RKO (cell line): ENCODE measurements at places on chromosomes 4 and X.

- no peak for DNase-seq
Observed at GRCh38 chr4:158197194-158197776, 13.0 kb upstream of the TMEM144 start.

DNA sequence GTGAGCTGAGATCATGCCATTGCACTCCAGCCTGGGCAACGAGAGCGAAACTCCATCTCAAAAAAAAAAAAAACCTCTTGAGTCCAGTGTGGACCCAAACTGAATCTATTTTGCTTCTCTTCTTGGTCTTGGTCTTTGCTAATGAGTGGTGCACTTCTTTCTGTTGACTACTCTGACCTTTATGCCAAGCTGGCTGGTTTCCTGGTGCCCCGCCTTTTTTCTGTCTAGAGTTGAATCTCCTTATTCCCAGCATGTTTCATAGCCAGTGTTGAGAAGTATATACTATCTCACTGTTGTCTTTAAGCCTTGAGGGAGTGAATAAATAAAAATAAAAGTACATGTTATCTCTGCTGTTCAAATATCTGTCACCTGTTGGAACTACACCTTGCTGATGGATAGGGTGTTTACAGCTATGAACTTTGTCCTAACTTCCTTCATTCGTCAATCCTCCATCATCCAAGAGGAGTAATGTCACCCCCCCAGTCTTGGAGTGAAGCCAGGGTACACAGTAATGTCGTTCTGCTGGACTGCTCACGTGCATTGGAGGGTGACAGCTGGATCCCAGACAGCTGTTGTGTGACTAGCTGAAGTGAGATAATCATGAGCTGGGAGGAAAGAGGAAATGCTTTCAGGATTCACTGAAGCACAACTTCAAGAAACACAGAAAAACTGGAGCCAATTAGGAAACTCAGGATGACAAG, 99.3 kb upstream of the PRKG2 start:
- DNase-seq: peak; percentile 65

DNA sequence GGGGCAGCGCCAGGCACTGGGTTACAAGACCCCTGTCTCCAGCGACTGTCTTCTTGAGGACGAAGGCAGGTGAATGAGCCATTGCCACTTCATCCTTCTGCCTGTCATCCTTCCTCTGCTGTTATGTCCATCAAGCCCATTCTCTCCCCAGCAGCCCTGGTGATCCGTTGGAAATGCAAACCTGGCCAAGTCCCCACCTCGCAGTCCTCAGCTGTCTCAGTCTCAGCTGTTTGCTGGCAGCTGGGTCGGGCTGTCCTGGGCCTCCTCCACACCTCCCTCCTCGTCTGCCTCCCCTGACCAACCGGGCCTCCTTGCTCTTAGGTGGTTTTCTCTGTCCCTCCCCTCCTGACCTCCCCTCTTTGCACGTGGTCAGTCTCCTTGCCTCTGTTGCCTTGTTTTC, 38.0 kb downstream of the PTTG2 start:
- no peak for DNase-seq

DNA sequence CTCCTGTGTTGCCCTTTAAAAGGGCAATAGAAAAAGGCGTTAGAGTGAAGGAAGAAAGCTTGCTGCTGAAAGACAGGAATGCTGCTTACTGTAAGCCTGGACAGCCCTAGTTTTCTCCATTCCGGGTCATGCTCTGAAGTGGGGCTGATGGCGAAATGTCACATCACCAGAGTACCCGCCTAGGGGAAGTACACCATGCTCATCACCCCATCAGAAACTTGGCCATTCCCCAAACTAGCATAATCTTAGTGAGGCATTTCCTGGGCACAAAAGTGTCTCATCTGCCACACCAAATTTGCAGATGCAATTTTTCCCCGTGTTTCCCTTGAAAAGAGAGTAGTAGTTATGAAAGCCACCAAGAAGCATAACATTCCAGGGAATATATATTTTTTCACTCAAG, 47.8 kb upstream of the CAMK2D start:
- DNase-seq: no peak

DNA sequence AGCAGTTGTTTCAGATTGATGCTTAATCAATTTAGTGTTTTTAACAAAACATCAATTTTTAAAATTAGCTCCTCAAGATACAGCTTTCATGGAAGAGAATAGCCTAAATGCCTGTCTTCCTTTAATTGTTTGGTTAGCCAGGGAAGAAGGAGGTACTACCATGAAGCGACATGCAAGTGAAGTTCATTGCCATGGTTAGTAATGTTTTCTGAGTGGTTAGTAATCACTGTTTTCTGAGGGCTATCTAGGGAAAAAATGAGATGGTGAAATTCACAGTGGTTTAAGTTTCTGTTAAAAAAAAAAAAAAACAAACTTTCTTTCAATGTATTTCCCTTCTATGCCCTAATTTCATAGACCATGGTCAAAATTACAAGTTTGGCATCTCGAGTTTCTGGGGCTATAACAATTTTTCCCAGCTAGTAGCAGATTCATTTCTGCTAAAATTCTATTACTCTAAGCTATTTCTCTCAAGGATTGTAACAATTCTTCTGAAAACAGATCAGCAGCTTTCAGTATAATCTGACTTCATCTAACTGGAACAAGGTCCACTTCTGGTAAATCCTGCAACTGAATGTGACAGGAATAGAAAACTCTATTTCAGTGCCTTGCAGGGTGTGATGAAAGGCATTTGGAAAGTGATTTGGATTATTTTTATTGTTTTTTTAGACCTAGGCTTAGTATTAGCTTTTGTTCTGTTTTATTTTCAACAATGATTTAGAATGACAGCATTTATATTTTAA, 157.0 kb downstream of the PCDH18 start:
- no peak for DNase-seq

GRCh38 chr4:107034996-107035818, 906 bp downstream of the DKK2 start:
- no peak for DNase-seq

DNA sequence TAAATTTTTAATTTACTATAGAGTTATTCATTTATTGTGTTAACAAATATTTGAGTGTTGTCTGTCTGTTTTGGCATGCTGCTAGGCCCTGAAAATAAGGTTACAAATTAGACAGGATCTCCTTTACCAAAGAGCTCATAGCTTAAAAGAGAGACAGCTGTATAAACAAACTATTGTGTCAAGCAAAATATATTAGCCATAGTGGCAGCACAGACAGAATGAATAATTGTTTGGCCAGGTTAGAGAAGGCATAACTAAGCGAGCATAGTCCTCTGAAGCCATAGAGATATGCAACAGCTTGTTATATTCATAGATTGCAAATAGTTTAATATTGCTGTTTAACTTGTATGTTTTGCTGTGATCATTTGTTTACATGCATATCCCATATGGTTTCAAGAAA, 66.7 kb upstream of the NDUFC1 start:
- no peak for DNase-seq

DNA sequence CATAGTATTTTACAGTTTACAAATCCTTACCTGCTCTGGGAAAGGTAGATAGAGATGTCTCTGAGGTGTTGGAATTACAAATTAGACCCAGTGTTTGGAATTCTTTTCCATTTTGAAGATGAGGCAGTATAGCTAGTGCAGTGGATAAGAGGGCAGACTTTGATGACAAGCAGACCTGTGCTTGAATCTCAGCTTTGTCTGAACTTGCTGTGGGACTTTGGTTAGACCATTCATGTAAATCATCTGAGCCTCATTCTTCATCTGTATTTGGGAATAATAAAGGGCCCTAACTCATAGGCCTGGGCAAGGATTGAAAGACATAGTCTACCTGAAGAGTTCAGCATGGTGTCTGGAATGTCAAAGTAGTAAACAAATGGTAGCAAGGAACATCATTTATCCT, 77.2 kb upstream of the BOD1L1 start:
- DNase-seq: no peak

- DNase-seq: no peak
Observed at GRCh38 chr4:140756319-140757231, at the start of gene TBC1D9. TBC1D9 (minus strand) TSS chr4:140756385; CDS start chr4:140756045, 340 bp downstream.

GRCh38 chr4:167025670-167026069, 208.6 kb downstream of the SPOCK3 start:
- no peak for DNase-seq

- peak; percentile 49 for DNase-seq
Observed at GRCh38 chr4:2803624-2804448, 11.0 kb downstream of the SH3BP2 start.

DNA sequence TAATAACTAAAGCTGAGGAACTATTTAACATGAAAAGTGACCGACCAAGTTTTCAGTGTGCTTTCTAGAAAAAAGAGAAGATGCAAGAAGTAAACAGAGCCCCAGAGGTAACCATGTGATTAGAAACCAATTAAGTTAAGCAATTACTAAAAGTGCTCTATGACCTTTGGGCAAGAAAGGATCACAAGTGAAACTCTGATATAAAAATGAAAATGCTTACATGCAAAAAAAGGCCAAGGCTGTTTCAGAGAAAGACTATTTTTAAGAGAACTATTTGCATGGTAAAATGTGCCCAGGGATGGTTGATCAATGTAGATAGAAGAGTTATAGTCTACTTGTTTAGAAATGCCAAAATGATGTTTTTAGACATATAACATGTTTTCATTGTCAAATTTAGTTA, 22.0 kb downstream of the KLHL15 start:
- DNase-seq: no peak

DNA sequence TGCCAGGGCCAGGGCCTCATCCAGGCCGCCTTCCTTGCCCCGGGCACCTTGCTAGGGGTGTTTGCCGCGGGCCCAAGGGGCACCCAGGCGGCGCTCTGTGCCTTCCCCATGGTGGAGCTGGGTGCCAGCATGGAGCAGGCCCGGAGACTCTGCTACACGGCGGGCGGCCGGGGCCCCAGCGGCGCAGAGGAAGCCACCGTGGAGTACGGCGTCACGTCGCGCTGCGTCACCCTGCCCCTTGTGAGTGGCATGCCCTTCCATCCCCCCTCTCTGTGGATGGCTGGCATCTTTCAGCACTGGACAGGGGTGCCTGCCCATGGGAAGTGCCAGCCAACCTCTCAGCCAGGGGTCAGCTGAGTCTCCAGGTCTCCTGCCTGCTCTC, 3.6 kb downstream of the PLXNB3 start:
- DNase-seq: no peak

- no peak for DNase-seq
Observed at GRCh38 chr4:160265836-160266235, 1163.0 kb downstream of the RAPGEF2 start.

GRCh38 chr4:47373174-47373573, 90.3 kb downstream of the COMMD8 start:
- no peak for DNase-seq

DNA sequence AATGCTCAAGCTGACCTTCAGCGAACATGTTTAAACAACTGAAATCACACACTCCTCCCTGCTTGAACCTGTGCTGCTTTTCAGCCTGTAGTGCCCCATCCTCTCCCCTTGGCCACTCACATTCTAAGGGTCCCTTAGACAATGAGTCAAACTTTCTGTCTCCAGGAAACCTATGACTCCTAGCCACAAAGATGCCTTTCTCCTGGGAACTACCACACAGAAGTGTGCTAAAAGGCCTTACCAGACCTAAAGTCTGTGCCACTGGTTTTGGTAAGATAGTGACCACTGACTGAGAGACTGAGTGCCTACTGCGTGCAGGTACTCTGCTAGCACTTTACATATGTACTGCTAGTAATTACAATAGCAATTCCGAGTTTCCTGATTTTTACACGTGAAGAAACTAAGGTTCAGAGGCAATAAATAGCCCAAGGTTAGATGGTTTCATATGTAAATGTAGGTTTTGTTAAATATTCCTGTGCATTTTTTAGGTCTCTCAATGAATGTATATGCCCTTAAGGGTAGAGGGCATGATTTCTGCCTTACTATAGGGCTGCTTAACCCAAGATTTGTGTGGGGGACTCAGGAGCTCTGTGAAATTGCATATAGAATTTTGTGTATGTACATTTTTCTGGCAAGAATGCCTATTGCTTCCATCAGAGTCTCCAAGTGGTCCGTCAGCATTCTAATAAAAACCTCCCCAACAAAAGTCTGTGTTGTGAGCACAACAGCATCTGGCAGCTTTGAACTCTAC, 71.1 kb downstream of the NSG1 start:
- DNase-seq: no peak

GRCh38 chrX:107978707-107979307, 3.4 kb downstream of the TEX13B start:
- peak; percentile 52 for DNase-seq

DNA sequence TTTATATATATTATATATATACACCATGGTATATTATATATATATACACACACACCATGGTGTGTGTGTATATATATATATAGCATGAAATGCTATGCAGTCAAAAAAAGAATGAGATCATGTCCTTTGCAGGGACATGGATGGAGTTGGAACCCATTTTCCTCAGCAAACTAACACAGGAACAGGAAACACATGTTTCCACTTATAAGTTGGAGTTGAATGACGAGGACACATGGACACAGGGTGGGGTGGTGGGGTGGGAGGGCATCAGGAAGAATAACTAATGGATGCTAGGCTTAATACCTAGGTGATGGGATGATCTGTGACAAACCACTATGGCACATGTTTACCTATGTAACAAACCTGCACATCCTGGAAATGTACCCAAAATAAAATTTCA, 293.6 kb upstream of the NDST3 start:
- DNase-seq: no peak

DNA sequence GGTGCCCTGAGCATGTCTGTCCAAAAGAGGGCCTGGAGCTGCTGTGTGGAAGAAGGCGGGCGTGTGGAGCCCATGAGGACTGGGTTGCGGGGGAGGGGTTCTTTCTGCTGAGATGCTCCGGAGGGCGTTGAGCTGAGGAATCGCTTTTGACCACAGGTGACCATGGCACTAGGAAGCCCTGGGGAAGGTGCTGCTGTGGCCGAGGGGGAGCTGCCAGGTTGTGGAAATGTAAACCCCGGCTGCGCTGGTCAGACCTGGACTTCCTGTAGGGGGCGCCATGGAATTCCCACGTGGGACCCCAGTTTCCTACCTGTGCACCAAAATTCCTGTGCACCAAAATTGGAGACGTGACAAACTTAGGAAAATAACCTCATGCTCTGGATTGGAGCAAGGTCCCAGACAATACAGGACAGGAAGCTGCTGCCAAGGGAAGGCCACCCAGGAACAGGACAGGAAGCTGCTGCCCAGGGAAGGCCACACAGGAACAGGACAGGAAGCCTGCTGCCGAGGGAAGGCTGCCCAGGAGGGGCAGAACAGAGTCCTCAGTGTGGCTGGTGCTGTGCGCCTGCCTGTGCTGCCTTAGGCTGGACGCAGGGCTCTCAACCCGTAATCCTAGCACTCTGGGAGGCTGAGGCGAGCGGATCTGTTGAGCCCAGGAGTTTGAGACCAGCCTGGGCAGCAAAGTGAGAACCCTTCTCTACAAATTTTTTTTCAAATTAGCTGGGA, 28.4 kb upstream of the UVSSA start:
- no peak for DNase-seq

DNA sequence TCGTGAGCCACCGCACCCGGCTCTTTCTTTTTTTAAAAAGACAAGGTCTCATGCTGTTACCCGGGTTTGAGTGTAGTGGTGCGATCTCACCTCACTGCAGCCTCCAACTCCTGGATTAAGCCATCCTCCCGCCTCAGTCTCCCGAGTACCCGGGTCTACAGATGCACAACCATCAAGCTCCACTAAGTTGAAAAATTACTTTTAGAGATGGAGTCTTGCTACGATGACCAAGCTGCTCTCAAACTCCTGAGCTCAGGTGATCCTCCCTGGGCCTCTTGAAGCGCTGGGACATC, 2.0 kb downstream of the SLC25A6 start:
- no peak for DNase-seq
